GM10248 (cell line): ENCODE measurements at places on chromosomes 13 and 19.

DNA sequence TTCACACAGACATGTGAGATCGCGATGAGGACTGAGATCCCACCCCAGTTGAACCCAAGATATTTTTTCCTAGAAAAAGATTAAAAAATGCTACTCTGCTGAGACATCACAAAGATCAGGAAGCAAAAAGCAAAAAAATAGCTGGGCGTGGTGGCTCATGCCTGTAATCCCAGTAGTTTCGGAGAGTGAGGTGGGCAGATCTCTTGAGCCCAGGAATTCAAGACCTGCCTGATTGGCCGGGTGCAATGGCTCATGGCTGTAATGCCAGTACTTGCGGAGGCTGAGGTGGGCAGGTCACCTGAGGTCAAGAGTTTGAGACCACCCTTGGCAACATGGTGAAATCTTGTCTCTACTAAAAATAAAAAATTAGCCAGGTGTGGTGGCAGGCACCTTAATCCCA lies 1.1 kb downstream of the FUT3 start:
- no peak for DNase-seq

DNA sequence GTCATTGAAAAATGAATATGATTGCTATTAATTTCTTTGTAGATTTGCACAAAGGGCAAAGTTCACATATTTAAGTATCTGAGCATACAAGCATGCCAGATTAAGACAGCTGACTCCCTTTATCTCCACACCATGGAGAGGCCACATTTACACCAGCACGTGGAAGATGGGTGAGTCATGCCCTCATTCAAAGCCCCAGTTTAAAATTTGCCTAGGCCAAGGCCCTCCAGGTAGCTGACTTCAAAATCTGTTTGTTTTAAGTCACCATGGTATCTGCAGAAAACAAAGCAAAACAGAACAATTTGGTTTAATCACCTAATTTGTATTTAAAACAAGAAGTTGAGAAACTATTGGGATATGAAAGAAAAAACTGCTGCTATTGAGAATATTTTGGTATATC lies 109.2 kb downstream of the ESD start:
- DNase-seq = no peak

- DNase-seq = no peak
These were observed 165.6 kb upstream of the NBEA start for GRCh38 chr13:34776390-34776981.

GRCh38 chr13:97834250-97834649 lies 119.2 kb upstream of the IPO5 start:
- no peak for DNase-seq

GRCh38 chr19:4425537-4425936 lies 23.1 kb downstream of the CHAF1A start:
- no peak for DNase-seq

DNA sequence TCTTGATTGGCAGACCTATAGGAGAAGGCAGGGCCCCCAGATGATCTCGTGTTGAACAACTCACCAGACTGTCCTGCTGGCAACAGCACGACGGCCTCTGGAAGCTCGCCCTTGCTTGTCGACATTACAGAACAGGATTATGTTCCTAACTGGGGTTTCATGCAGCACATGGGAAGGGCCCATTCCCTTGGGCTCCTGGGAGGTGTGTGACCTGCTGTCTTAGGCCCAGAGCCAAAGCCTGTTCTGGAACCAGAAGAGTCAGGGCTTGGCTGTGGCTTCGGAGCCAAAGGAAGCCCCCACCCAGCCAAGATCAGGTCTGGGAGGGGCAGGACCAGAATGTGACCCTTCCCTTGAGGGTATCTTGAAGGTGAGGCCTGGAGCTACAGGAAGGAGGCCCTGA lies 36.9 kb downstream of the RGCC start:
- no peak for DNase-seq

GRCh38 chr13:113616991-113617749 lies 32.6 kb downstream of the TFDP1 start:
- no peak for DNase-seq

GRCh38 chr13:44171156-44171555 lies 202.5 kb upstream of the SERP2 start:
- DNase-seq = no peak
